ENCODE measurements at places on chromosomes 2 and 18. TPM values are rescaled to one million over a fixed set of nuclear protein-coding genes. Genes with fewer than 3 reads are reported as not detected.

DNA sequence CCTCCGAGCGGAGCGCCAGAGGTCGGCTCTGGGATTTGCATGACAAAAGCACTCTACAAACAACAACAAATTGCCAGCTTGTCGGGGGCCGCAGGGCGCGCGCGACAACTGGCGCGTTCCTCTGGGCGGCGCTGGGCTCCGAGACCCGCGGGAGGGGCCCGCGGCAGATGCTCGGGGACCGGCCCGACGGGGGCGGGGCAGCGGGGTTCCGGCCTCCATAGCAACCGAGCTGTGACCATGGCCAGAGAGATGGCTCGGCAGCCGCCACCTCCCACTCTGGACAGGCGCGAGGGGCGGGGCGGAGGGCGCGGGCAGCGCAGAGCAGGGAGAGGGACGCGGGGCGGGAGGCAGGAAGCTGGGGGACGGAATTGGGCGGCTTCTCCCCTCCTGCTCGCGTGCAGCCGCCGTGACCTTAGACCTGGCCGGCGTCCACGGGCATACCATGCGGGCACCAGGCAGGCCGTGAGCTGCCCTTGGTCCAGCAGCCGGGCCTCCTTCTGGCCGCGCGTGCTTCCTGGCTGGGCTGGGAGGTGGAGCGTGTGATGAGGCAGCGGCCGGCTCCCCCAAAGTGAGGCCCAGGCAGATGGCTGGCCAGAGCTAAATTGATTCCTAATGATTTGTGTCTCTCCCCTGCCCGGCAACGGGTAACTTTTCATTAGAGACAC, 171.5 kb downstream of the CELF4 start:
- no peak for DNase-seq

DNA sequence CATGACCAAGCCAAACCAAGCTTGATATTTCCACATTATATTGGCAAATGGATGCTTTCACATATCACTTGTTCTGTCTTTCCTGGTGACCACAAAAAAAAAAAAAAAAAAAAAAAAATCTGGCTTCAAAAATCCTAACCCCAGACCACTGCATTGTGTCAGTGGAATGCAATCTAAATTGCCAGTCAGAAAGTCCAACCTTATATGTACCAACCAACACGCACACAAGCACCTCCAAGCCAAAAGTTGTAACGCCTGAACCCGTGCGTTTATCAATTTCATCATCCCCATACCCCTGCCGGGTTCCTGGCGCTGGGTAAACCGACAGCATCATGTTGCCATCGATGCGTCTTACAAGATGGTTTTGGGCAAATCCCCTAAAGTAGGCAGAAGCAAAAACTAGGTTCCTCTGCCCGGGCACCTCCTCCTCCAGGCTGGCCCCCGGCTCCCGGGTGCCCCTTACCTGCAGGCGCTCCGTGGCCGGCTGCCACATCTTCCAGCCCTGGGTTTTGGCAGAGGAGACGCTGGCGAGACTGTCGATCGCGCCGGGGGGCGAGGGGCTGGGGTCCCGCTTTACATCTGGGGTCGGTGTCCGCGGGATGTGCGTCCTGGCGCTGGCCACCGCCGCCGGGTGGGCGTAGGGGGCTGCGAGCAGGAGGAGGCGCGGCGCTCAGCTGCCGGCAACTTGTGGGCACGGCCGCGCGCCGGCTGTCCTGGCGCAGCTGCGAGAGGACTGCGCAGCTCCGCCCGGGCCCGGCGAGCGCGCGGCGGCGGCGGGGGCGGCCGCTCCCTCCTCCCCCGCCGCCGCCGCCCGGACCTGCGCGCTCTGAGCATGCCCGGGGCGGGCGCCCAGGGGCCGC, at the start of gene PID1:
Gene PID1, minus strand, starts transcription at position 737 of the 860 bp plus-strand sequence. Its CDS starts 244 bp downstream, at position 493.
- no peak for DNase-seq

DNA sequence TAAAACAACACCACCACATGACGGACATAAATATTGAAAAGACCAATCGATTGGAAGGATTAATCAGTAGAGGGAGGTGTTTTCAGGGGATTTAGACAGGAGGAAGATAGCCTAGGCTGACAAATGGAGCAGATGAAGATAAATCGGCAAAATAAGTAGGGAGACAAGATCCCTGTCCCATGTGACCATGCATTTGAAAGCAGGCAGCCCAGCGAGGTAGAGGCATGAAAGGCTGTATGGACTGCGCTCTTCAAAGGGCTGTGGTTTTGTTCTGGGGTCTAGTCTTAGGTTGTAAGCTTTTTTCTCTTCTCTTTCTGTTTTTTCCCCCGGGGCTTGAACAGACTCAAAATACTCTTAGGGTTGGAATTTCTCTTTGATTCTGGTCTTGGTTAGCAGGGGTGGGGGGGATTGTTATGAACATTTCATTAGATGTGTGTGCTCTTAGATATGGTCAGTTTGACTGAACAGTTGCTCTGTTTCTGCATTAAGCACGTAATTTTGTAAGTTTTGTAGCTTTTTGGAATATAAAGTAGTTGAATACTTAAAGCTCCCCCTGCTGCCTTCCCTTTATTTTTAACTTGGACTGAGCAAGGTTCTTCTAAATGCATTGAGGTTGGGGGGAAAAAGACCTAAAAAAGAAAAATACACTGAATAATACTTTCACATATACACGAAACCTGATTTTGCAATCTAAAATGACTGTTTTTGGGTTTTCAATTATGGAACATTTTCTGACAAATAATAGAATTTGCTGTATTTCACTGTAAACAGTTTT, 32.2 kb downstream of the ZNF532 start:
- no peak for DNase-seq

DNA sequence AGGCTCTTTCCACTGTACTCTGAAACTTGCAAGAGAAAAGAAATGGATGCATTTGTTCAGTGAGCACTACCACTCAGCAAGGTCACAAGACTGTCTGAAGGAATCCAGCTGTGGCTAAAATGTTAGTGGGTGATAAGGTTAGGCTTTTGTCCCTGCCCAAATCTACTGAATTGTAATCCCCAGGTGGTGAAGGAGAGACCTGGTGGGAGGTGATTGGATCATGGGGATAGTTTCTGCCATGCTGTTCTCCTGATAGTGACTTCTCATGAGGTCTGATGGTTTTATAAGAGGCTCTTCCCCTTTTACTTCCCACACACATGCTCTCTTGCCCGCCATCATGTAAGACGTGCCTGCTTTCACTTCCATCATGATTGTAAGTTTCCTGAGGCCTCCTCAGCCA, 68.2 kb downstream of the ZNF385B start:
- no peak for DNase-seq

DNA sequence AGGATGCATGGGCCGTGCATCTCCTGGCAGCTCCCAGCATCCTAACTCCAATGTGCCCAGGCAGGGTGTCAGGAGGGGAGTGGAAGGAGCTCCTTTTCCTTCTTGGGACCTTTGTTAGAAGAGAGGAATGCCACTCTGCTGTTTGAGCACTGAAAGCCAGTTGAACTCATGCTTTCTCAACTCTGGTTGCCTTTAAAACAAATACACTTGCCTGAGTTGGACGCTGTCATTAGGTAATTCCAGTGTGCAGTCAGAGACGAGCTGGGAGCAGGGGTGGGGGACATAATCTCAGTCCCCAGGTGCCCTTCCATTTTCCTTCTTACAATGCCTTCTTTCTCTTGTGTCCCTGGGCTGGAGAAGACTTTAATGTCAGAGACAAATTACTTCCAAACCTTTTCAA, 44.4 kb upstream of the IL1R2 start:
- DNase-seq = no peak

DNA sequence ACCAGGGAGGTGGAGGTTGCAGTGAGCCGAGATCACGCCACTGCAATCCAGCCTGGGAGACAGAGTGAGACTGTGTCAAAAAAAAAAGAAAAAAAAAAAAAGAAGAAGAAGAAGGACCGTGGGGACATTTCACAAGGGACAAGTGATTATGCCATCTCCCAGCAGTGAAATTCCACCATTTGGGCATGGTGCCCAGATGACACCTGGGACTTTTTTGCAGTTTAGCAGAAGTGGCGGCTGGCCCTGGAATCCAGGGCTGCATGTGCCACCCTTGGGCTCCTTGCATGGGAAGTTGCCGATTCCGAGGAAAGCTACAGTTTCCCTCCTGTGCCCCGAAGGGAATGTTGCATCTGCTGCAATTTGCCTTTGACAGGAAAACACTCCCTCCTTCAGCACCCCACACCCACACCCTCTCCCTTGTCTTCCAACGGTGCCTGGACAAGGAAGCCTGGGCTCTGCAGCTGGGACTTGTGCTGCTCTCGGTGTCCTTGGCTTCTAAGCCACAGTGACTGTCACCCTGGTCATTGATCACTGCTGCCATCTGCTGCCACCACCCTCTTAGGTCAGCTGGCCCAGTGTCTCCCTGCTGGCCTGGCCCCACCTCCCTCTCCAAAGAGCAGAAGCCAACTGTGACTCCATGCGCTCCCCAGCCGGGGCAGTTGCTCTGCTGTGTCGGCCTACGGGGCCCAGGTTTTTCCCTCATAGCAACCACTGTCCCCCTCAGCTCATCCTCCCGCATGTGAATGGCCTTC, 56.4 kb upstream of the LRRC30 start:
- DNase-seq = no peak

- DNase-seq = no peak
Observed at GRCh38 chr2:25401307-25402026, 59.7 kb upstream of the DNMT3A start.

SKA1 gene
- 23.6 TPM for total RNA-seq

EEF1B2 gene
- total RNA-seq = 724 TPM

KATNAL2 gene
- 0.23 TPM for total RNA-seq

PIEZO2 gene
- total RNA-seq = not detected

RNF125 gene
- 82.5 TPM for total RNA-seq
